ENCODE measurements at places on chromosomes 1 and 21.

- no peak for DNase-seq
Measured at GRCh38 chr1:201072149-201072548, 40.1 kb downstream of the CACNA1S start.

DNA sequence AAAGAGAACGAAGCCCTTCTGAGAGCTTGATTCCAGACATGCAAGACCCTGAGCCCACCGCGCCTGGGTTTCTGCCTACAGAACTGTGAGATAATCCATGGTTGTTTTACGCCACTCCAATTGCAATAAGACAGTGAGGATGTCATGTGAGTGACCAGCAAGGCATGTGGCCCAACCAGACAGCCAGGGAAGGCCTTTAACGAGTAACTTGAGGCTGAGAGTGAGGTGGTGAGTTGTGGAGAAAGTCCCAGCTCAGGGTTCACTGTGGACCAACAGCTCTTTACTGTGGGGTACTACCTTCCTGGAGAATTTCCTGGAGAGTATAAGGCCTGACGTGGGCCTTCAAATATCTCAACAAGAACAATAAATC is 153.9 kb downstream of the ETS2 start:
- DNase-seq: no peak

DNA sequence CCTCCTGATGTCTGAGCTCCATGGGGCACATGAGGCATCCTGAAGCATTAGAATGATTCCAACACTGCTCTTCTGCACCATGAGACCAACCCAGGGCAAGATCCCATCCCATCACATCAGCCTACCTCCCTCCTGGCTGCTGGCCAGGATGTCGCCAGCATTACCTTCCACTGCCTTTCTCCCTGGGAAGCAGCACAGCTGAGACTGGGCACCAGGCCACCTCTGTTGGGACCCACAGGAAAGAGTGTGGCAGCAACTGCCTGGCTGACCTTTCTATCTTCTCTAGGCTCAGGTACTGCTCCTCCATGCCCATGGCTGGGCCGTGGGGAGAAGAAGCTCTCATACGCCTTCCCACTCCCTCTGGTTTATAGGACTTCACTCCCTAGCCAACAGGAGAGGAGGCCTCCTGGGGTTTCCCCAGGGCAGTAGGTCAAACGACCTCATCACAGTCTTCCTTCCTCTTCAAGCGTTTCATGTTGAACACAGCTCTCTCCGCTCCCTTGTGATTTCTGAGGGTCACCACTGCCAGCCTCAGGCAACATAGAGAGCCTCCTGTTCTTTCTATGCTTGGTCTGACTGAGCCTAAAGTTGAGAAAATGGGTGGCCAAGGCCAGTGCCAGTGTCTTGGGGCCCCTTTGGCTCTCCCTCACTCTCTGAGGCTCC is 11.1 kb upstream of the RASSF5 start:
- peak; percentile 78 for DNase-seq

DNA sequence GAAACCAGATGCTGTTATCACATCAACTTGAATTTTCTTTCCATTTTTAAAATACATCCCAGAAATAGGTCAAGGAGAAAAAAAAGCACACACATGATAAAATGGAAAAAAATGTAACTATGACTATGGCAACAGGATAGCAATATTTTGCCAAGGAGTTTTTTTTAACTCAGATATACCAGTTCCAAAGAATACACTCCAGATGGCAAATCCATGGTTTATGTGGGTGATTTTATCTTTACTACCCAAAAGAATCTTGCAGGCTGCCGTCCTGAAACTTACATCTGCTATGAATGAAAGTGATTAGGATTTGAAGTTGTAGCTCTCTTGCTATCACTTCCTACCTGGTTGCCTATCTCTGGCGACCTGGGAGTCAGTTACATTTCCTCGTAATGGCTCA is 91.0 kb upstream of the PLPPR4 start:
- no peak for DNase-seq

DNA sequence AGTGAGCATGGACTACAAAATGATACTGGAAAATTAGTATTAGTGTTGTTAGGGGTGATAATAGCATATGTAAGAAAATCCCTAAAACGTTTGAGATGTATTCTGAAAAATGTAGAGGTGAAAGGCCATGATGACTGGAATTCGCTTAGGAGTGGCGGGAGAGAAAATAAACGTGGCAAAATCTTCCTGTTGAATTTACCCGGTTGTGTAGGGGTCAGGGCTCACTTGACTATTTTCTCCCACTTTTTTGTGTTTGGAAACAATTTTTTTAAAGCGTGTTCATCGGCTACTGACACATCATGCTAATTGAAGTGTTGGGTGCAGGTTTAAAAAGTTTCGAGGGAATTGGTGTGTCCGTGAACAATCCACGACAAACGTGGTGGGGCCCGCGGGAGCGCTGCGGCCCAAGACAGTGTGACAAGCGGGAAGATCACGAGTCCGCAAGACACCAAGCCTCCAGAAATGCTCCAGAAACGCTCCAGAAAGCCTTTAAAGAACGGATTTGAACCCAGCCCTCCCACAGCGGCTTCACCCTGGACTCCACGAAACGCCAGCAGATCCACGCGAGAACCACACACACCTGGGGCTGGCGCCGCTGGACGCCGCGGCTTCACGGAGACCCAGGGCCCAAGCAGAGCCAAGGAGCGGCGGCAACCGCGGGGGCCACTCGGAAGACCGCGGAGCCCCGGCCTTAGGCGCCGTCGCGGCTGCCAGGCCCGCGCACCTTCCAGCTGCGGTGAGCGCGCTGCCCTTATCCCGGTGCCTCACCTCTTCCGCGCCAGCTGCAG is 573 bp downstream of the PSMG1 start:
- DNase-seq: peak; percentile 3

- DNase-seq: no peak
Measured at GRCh38 chr1:15452216-15452615, 4.3 kb upstream of the CELA2A start.

DNA sequence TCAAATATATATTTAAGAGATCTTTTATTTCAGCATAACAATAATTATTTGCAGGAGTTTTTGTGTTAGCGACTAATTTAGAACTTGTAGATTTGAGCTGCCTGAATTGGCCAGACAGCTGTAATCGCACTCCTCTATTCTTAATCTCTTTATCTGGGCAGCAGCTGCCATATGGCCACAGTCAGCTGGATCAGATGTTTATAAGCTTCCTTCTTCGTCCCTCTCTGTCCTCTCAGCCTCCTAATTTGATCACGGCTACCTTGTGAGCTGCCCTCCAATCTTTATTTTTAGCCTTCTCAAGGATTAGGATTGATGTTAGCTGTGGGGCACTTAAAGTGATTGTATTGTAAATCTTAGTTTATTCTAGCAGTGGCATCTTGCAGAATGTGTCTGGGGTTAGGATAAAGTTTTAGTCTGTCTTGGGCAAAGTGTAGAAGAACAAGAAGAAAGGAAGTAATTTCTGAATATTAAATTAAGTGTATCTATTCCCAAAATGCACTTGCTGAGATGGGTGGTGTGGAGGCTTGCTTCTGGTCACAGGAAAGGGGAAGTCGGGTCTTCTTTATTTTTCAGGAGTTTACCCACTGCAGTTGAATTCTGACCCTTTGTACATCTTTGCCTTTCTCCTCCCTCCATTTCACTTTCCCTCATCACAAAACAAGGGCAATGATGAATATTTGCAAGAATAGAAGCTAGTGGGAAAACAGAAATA is 1.1 kb downstream of the ZBTB18 start:
- DNase-seq: peak; percentile 35

- no peak for DNase-seq
Measured at GRCh38 chr1:173666646-173667045, 3.0 kb downstream of the ANKRD45 start.

DNA sequence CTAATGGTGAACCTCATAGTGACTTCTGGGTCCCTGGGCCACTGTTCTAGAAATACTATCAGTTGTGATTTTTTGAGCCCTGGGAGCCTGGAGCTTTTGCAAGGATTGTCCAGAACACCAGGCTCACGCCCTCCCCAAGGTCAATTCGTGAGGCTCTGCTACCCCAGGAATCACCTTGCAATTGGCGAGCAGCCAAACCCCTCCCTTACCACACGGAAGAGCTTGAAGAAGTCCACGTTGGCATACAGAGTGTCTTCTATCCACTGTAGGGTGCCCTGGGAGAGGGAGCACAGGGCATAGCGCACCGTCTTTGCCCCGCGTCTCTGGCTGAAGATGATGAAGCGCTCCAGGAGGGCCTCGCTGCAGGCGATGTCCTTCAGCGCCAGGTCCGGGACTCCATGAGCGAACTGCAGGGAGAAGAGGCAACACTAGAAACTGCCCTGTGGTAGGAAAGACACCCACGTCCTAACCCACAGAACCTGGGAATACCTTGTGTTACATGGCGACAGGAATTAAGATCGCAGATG is 22.3 kb downstream of the ABCA4 start:
- DNase-seq: no peak

GRCh38 chr1:8274352-8274751 is 43.6 kb upstream of the SLC45A1 start:
- DNase-seq: no peak

DNA sequence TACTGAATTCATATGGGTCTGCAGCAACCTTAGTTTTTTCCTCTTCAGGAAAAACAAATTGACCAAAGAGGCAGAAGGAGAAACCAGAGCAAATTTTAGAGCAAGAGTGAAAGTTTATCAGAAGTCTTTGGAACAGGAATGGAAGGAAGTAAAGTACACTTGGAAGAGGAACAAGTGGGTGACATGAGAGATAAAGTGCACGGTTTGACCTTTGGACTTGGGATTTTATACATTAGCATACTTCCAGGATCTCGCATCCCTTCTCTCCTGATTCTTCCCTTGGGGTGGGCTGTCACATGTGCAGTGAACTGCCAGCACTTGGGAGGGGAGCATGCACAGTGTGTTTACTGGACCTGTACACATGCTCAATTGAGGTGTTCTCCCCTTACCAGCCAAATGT is 754.8 kb upstream of the ADAMTS5 start:
- no peak for DNase-seq

DNA sequence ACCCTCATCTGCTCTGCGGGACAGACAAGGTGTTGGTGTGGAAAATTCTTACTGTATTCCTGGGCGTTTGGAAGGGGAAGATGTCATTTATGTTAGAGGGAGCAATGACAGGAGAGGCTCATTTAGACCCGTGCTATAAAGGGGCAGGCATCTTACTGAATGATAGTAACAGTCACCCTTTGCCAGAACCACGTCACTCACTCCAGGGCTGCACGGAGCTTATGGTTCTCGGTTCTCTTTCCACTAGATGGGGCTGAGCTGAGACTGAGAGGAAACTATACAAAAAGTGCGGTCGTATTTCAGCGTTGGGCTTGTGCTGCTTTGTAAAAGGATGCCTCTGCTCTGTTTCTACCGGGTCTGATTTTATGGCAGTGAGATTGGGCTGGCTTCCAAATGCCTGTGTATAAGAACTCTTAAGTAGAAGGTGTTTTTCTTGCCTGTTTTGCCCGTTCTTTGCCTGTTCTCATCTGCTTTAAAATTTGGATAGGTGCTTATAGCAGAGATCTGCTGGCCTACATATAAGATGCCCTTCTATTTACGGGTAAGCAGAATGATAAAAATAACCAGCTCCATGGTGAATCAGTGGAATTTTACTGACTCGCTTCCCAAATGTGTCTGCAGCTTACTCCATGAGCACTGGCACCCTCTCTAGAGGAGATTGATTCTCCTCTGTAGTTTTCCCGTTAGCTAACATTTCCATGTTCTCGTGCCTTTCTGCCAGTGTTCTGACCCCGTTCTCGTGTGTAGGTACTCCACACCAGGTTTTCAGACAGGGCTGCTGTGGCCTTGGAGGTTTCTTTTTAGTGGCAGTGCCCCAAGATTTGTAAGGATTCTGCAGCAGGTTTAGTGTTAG is 55.9 kb downstream of the MRPS6 start:
- DNase-seq: no peak

DNA sequence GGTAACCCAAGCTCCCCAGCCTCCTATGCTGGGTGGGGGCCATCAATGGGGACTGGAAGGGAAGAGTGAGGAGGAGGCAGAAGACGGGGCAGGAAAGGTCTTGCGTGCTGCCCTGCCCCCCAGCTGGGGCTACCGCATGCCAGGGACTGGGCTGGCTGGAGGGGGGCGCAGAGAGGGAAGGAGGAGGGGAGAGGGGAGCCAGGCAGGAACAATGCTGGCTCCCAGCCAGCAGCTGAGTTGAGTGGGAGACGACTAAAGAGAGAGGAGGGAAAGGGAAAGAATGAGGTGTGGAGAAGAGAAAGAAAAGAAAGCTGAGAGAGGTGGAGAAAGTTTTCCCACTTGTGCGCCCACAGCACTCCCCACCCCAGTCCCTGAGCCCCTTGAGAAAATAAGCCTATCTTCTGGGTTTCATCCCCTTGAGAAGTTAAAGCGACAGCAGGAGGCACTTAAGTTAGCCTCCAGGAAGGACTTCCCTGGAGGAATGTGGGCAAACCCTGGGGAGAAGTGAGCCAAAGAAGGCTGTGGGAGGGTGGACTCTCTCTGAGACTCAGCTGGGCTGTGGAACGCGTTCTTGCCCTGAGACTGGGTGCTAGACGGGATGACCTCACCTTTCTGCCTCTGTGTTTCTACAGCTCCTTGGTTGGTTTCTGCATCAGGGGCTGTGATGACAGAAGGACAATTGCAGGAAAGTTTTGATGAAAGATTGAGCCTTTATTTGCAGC is 12.9 kb upstream of the NES start:
- DNase-seq: no peak

- DNase-seq: no peak
Measured at GRCh38 chr1:57655161-57655560, 231.3 kb upstream of the DAB1 start.

- no peak for DNase-seq
Measured at GRCh38 chr1:209420276-209420675, 163.2 kb upstream of the CAMK1G start.

- DNase-seq: no peak
Measured at GRCh38 chr21:24714646-24715200, 892.6 kb downstream of the MRPL39 start.

- no peak for DNase-seq
Measured at GRCh38 chr21:41821081-41821755, 54.4 kb upstream of the RIPK4 start.

- peak; percentile 70 for DNase-seq
Measured at GRCh38 chr1:235503403-235504121, 690 bp downstream of the B3GALNT2 start.

DNA sequence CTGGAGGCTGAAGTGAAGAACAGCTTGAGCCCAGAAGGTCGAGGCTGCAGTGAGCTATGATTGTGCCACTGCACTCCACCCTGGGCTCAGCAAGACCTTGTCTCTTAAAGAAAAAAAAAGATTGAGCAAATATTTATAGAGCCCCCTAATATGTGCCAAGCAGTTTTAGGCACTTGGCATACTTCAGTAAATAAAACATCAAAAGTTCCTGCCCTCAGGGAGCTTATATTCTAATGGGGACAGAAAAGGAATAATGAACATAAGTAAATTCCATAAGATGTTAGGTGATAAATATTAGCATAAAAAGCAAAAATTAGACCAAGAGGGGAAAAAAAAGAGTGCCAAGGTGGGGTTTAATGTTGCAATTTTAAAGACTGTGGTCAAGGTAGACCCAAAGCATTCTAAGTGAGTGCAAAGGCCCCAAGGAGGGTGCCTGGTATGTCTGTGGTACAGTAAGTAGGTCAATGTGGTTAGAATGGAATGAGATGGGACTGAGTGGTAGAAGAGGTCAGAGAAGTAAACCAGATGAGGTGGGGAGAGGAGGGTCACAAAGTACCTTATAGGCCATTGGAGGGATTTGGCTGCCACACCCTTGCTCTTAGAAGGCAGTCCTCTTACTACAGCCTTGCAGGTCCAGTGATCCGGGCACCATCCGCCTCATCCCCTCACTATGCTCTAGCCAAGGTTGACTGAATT is 2.2 kb upstream of the TOE1 start:
- no peak for DNase-seq
